ENCODE measurements at places on chromosomes 7 and 10.

- DNase-seq: no peak
These were observed 50.2 kb upstream of the SUN1 start for GRCh38 chr7:781936-782529.

DNA sequence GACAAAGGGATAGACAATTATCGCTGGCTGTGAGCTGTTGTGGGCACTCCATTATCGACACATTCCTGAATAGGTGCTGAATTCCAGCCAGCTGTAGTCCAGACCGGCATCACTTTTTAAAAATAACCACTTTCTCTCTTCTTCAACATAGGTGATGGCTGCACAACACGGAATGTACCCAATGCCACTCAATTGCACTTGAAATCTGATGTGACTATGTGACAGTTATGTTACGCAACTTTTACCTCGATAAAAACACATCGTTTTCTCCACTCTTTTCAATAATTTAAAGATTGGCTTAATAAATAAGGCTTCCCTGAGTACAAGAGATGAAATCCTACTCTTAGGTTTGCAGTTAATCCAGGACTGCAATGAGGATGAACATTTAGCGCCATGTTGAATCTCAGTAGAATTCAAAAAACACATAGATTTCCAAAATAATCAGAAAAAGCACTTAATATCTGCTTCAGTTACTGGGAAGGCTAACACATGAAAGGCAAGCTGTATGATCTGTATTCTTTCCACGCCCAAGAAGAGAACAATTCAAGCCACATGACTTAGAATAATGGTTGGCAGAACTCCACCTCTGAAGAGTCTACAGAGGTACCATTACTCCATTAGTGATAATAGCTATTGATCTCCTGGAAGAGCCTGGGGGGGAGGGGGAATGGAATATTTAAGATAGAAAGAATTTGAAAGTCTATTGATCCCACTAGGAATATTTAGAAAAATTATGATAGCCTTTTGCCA lies 3.6 kb downstream of the YWHAG start:
- no peak for DNase-seq

DNA sequence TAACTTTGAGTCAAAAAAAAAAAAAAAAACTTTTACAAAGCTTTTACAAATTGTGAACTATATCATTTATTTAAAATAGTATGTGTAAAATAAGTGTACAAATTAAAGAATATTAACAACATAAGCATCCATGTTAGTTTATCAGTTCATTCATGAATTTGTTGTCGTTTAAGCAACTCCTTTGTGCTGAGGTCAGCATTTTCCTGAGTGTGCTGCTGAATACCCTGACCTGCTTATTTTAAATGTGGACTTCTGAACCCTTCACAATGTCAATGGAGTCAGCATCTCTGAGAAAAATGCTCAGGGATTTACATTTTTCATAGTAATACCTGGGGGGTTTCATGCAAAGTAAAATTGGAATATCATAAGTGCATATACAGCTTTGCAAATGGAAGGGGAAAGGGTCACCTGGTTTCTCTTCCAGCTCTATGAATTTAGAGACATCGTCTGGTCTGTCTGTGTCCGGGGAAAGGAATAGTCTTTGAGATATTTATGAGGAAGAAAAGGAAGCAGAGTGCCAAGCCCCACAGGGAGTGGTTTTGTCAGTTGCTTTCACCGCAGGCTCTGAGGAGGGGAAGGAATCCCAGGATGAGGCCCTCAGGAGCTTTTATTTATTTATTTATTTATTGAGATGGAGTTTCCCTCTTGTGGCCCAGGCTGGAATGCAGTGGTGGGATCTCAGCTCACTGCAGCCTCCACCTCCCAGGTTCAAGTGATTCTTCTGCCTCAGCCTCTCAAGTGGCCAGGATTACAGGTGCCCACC lies 125.5 kb upstream of the SVIL start:
- no peak for DNase-seq

DNA sequence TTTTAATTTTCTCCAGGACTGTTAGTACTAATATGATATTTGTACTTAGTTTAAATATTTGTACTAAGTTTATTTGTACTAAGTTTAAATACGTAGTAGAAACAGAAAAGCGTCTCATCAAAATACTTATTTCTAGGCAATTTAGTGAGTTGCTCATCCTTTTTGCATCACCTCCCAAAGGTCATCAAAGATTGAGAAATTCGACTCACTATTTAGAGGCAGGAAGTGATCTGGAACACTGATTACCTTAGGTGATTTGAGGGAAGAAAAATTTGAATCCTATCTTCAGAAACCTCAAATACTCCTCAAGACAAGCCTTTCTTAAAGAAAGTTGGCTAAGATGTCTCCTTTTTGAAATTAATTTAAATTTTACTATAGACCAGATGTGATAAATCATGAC lies 14.5 kb downstream of the WNT16 start:
- no peak for DNase-seq

DNA sequence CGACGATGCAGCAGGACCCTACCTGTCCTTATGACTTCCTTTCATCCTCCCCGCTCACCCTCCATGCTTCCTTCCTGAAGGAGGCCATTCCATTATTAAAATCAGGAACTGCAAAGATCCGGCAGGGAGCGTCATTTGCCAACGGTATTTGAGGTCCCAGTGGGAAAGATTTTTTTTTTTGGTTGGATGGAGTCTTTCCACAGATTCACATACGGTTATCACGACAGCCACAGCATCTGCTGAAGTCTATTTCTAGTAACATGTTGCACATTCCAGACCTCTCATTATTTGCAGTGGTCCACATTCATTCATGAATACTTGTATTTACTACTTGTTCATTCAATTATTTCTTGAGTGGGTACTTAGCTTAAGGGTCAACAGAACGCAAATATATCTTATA lies 94.7 kb upstream of the LYZL2 start:
- peak; percentile 32 for DNase-seq

- DNase-seq: no peak
These were observed 21.9 kb downstream of the LSMEM1 start for GRCh38 chr7:112502700-112503099.

- DNase-seq: peak; percentile 55
These were observed 3.4 kb upstream of the ARHGAP22 start for GRCh38 chr10:48608279-48608681.

- no peak for DNase-seq
These were observed 592.7 kb downstream of the SDK1 start for GRCh38 chr7:3893789-3894153.

DNA sequence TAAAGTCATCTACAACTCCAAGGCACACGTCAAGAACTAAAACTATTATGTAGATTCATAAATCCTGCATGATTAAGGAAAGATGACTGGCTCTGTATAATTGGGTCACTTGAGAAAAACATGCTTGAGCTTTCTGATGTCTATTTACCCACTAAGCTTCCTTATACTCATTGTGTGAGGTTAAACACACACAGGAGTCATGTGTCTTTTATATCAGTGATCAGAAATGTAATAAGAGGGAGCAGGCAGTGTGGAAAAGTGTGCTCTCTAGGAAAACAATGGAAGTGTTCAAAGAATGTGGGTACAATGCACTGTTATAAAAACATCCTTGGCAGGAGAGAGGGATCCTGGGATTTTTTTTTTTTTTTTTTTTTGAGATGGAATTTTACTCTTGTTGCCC lies 108.6 kb upstream of the ARID5B start:
- DNase-seq: no peak

GRCh38 chr7:98202367-98203195 lies 8.7 kb upstream of the BHLHA15 start:
- DNase-seq: peak; percentile 82

GRCh38 chr7:106864298-106865081 lies 592 bp upstream of the PIK3CG start:
- no peak for DNase-seq

DNA sequence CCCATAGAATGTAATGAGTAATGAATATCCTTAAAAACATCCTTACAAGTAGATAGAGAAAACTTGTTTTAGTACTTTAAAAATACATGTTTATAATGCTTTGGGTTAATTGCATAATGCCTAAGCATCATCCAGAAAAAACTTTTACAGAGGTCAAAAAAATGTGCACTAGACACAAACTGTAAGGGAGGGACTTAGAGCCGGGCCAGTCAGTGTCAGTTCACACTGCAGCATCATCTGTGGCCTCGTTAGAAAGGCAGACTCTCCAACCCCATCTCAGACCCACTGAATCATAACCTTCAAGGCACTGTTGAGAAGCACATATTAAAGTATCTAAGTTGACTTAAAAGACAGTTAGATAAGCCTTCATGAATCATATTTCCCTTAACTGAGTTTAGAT lies 230.1 kb upstream of the PRPS1L1 start:
- no peak for DNase-seq

DNA sequence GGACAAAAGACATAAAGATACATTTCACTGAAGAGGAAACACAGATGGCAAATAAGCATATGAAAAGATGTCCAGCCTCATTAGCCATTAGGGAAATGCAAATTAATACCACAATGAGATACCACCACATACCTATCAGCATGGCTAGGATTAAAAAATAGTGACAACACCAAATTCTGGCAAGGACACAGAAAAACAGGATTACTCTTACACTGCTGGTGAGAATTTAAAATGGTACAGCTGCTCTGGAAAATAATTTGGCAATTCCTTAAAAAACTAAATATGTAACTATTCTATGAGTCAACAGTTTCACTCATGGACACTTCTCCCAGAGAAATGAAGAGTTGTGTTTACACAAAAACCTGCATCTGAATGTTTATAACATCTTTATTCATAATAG lies 121.1 kb downstream of the C10orf90 start:
- DNase-seq: no peak

DNA sequence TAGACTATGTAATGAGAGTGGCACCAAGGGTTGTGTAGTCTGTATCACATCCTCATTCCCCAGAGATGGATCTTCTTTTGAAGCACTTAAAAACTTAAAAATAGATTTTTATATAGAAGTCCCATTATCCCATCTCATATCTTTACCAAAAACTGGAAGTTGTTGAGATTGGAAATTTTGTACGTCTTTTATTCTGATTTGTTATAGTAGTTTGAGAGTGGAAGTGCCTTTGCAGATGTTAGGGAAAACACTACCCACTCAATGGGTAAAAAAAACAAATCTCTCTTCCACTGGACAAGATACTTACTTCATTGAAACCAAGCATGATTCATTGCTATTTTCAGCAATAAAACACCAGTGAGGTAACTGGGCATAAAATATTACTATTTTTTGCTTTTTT lies 184.4 kb downstream of the MACC1 start:
- DNase-seq: no peak

- no peak for DNase-seq
These were observed 12.0 kb downstream of the ZNF800 start for GRCh38 chr7:127380479-127380878.

DNA sequence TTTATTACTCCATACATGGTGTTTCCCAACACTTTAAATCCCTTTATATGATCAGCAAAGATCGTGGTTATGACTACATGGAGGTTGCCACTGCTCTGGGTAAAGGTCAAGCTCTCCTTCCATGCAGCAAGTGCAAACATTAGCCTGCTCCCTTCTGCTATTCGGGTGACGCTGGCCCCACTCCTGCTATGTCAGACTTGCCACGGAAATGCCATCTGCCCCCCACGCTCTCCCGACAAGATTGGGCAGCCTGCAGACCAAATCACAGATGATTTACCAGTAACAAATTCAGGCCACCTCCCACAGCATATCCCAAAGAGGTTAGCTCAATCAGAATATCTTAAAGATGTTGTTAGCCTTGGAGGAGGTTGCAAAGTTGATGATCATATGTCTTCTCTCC lies 77.8 kb upstream of the MGMT start:
- DNase-seq: no peak

- DNase-seq: no peak
These were observed 77.9 kb downstream of the SNX10 start for GRCh38 chr7:26369593-26369992.

DNA sequence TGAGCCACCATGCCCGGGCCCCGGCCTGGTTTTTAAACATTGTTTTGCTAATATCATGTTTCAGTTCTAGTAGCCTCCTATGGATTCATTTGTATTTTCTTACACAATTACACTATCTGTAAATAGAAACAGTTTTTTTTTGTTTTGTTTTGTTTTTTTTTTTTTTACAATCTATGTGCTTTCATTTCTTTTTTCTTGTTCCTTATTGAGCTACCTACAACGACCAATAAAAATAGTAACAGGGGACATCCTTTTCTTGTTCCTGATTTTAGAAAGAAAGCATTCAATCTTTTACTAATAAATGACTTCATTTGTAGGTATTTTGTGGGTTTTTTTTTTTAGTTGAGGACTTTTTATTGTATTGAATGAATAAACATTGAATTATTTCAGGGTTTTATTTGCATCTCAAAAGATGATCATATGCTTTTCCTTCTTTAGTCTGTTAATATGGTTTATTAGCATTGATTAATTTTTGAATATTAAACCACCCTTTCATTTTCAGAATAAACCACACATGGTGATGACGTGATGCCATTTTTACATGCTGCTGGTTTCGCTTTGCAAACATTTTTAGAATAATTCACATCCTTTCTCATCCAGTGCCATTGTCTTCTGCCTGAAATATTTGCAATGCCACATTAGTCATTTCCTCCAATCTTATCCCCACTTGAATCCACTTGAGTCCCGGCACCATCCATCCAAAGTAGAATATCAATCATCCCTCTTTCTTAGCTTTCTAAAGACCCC lies 18.1 kb upstream of the AKR1E2 start:
- DNase-seq: no peak

DNA sequence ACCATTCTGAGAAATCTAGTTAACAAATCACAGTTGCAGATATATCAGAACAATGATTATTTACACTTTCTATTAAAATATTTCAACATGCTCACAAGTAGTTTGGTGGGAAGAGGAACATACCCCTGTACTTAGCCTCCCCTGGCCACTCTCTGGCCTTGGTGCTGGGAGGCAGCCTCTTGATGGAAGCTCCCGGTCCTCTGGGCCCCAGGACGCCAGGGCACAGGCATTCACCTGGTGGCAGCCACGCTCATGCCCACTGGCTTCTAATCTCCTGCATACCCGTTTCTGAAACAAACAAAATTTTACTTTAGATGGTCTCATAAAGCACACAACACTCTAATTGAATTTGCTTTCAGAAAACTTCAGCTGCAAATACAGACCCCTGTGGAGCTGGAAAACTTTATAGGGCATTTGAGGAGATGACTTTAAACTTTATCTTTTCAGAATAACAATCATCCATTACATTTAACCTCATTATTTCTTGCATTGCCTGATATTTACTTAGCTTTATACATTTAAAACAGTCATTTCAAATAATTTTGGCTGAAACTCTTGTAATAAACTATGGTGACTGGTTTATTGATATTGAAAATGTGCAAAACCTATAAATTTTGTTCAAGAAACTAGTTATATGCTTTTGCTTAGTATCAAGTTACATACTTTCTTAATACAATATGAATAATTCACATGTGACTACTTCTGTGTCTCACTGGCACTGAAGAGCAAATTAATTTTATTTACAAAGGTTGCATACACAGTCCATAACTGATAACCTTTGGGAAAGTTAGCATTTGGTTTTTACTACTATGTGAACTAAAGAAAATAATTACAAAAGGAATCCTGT lies 30.8 kb downstream of the C10orf143 start:
- DNase-seq: no peak

GRCh38 chr10:43594944-43595589 lies 11.2 kb upstream of the ZNF485 start:
- DNase-seq: peak; percentile 58

GRCh38 chr10:88207121-88207546 lies 343.7 kb downstream of the PTEN start:
- DNase-seq: no peak

Measured in activated CD8-positive, alpha-beta memory T cell treated with anti-CD3 and anti-CD28 coated beads, Interleukin-2, amount 50 U/mL, for 48 hours (primary cell).